ENCODE measurements at places on chromosomes 1 and 21.
A peak's percentile ranks its signal among the peaks of the same experiment; 100 is the strongest.

DNA sequence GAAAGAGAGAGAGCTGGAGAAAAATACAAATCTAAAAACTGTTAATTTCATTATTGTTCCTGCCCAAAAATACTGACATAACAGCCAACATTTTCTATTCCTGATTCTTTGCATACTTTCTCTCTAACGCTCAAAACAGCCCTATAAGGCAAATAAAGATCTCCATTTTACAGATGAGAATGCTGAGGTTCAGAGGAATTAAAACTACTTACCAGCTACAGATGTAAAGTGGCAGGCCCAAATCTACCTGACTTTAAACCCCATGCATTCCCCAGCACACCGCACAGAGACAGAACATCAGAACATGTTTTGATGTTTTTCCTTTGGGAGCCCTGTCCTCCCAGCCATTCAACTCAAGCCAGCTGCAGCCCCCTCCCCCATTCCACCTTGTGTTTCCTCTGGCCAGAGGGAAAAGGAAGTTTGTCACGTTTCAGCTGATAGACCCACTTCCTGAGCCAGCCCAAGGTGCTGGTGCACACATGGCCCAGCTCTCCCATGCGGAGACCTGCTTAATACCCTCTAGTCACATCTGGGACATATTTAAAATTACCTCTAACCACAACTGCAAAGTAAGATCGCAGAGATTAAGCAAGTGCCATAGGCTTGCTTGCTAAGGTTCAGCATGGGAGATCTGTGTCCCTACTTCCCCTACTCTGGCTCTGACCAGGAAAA is 133.1 kb upstream of the NFIA start:
- DNase-seq, result no peak

DNA sequence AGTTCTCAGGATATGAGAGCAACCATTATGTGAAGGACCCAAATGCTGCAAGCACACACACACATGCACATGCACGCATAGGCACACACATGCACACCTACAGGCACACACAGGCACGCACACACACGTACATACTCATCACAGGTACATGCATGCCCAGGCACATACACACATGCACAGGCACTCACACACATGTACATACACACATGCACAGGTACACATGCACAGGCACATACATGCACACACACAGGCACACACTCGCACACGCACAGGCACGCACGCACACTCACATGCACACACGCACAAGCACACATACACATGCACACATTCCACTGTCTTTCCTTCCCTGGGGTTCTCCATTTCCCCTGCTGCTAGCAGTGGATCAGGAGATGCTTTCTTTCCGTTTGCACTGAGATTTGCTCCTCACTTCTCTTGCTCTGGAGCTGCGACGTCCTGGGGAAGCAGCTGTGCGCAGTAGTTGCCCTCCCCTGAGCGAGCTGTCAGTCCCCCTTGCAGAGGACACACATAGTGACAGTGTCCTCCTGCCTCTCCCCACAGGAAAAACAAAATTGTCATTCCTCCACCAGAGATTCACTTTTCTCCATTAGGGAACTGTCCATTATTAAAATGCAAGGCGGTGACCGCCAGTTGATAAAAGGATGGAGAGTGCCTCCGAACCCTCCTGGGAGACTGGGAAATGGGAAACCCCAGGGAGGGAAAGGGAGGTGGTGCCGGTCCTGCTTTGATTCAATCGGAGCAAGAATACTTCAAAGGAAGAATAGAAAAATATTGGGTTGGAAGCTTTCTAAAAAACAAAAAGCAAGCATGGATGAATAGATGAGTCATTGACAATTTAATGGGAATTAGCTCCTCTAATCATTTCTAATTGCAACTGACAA is 69.5 kb downstream of the WDR4 start:
- no peak for DNase-seq

DNA sequence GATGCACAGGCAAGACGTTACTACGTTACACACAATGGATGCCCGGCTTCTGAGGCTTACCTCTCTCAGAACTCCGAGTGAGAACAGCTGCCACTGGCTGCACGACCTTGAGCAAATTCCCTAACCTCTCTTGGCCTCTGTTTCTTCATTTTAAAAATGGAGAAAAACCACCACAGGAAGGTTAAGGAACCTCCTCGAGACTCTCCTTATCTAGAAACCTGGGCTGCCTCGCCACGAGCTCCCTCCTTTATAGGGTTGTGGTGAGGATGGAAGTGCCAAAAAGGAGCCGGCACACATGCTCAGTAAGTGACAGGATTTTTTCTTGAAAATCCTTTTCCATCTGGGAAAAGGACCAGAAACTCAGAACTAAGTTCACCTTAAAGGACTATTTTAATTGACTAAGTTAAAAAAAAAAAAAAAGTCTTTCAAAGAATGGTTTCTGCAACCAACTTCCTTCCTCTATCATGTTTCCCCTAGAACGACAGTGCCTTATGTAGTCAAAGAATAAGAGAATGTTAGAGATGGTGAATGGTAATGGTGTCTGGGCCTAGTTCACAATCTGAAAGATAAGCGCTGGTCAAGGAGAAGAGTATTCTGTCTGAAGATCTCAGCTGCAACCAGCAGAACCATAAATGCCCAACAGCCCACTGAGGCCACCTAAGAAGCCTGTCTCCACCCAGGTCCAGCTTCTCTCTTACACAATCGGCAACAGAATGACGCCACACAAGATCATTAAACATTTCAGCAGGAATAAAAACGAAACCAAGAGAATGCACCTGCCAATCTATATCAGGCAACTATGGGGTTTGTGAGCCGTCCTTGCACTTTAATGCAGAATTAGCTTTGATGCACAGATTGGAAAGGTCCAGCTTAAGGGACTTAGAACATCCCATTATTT is 64.9 kb downstream of the SLC45A1 start:
- DNase-seq, result no peak

GRCh38 chr21:45013260-45013841 is 61.0 kb upstream of the ADARB1 start:
- DNase-seq, result no peak

DNA sequence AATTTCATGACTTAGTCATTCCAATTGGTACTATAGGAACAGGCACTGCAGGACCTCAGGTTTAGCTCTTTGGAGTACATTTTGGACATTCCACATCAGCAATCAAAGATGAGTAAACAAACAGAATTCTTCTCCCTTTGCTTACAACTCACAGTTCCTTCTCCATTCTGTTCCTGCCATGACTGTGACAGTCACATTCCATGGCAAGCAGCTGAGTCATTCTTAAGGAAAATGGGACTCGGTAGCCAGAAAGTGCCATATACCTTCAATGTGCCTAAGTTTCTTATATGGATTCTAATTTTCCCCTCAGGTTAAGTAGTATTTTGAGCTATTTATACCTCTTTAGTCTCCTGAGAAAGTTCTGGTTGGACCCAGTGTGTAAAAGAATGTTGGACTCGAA is 25.6 kb downstream of the CRCT1 start:
- no peak for DNase-seq

DNA sequence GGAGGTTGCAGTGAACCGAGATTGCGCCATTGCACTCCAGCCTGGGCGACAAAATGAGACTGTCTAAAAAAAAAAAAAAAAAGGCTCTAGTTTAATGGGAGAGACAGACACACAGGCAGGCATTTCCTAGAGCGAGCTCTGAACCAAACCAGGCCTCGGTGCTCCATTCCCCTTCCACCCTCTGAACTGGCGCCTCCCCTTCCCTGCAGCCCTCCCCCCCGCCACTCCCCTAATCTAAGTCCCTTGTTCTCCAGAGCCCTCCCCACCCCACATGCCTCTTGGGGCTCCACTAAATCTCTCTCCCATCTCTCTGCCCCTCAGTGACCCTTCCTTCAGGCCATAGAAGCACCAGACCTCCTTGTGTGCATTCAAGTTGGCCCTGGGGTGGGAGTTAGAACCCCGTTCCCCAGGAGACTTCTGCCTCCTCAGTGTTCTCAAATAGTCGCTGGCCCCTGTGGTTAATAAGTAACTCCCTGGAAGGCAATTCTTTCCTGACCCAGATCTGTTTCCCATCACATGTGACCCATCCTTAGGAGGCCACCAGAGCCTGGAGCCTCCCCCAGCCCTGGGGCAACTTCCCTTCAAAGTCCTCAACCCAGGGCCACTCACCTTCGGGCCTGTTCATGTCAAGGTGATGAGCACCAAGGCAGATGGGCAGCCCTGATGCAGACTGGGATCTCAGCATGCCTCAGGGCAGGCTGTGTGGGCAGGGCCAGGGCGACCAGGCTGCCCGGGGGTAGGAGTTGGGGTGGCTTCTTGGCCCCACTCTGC is 42.6 kb upstream of the EPB41 start:
- DNase-seq, result no peak

DNA sequence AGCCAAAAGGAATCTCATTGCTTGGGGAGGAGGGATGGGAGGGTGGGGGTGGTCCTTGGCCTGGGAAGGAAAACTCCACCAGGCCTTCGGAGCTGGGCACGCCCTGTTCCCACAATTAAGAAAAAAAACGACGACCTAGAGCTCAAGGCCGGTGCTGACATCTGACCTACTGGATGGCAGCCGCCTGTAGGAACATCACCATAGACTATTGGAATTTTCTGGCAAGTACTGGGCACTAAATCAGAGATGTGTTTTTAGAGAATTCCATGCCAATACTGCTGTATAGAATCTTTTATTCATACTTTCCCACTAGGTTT is 729 bp downstream of the NADK start:
- no peak for DNase-seq

GRCh38 chr1:169604781-169605560 is 18.7 kb upstream of the F5 start:
- DNase-seq, result no peak

- no peak for DNase-seq
These were observed 52.8 kb upstream of the TMPRSS2 start for GRCh38 chr21:41560661-41561158.

DNA sequence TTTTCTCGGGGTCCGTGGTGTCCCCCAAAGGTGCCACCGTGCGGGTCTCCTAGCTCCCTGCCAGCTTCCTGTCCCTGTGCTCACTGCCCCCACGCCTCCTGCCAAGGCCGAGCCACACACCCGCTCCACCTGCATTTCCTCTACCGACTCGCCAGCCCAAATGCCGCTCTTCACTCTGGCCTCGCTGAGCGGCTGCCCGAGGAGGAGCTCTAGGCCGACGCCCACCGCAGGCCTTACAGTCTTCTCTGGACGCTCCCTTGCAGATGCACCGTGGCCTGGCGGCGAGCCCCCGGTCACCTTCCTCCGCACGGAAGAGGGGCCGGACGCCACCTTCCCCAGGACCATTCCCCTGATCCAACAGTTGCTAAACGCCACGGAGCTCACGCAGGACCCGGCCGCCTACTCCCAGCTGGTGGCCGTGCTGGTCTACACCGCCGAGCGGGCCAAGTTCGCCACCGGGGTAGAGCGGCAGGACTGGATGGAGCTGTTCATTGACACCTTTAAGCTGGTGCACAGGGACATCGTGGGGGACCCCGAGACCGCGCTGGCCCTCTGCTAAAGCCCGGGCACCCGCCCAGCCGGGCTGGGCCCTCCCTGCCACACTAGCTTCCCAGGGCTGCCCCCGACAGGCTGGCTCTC is 26.3 kb downstream of the FTCD start:
- DNase-seq, result no peak

DNA sequence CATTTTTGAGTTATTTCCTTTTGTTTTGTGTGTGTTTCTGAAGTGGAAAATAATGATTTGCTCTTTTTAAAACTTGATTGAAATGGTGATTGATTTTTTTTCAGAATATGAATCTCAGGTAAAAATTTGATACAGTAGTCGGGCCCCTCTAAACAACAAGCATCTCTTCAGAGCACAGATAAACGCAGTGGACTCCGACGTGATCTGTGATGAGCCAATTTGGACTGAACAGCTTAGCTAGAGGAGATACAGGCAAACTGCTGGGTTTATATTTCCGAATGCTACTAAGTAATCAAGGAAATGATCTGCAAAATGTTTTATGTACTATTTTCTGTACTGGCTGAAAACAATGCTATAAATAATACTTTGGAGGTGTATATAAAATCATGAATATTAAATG is 705.7 kb upstream of the RGS18 start:
- DNase-seq, result no peak

- DNase-seq, result no peak
These were observed 9.2 kb upstream of the OR2B11 start for GRCh38 chr1:247467129-247467528.

DNA sequence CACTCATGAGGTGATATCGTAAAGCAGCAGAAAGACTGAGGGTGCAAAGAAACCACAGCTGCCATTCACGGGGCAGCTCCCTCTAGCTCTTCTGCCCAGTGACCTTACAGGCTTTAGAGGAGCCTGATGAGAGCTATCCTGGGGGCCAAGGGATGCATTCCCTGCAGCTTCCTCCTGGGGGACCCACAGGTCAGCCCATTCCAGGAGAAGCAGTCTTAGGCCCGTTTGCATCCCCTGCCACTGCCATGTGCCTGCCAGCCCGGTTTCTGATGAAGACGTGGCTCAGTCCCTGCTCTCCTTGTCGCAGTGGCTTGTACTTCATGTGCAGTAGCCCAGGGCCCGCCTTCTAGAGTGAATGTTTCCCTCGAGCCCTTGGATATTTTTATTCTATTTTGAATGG is 22.8 kb downstream of the ATP5PO start:
- DNase-seq, result no peak

DNA sequence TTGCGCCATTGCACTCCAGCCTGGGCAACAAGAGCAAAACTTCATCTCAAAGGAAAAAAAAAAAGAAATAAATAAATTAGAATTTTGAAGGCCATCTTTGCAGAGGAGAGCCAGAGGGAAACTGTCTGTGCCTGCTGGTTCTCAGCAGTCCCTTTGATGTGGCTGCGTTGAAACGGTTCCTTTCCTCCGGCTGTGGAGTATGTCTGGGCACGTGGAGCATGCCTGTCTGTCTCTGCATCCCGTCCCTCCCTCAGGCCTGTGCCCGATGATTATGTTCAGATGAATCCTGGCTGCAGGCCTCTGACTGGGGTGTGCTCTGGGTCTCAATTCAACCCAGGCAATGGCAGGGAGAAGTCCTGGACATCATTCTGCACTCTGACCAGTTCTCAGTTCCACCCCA is 33.4 kb downstream of the KIAA1614 start:
- no peak for DNase-seq

- DNase-seq, result peak; percentile 35
These were observed 5.0 kb downstream of the GUCA2B start for GRCh38 chr1:42158189-42158588.

DNA sequence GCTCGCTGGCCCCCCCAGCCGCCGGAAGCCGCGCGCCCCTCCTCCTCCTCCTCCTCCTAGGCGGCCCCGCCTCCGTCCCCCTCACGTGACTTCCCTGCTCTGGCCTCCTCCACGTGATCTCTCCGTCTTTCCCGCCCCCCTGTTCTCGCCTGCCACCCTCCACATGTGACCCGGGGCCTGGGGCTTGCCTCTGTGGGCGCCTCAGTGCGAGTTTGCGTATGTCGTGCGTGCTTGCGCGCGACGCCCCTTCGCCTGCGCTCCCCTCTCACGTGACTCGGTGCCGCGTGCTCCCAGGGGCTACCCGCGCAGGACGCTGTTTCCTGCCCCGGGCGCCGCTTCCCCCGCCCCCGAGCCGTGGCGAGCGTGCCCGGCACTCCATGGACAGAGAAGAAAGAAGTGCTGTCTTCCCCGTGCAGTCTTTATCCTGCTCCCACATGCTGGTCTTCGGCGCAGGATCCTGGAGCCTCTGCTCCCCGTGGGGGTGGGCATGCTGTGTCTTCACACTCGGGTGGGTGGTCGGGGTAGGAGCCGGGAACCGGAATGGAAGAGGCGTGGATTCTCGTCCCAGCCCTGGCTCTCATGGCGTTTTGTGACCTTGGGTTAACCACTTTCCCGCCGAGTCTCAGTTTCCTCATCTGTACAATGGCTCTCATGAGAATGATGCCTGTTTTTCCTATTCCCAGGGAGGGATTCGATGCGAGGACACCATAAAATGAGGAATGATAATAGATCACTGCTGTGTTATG is 431 bp upstream of the UBE2Q1 start:
- peak; percentile 100 for DNase-seq

Data from choroid plexus epithelial cell (primary cell).